ENCODE measurements at places on chromosomes 13 and 19.

GRCh38 chr13:110444226-110444653, 117.3 kb downstream of the RAB20 start:
- no peak for DNase-seq

DNA sequence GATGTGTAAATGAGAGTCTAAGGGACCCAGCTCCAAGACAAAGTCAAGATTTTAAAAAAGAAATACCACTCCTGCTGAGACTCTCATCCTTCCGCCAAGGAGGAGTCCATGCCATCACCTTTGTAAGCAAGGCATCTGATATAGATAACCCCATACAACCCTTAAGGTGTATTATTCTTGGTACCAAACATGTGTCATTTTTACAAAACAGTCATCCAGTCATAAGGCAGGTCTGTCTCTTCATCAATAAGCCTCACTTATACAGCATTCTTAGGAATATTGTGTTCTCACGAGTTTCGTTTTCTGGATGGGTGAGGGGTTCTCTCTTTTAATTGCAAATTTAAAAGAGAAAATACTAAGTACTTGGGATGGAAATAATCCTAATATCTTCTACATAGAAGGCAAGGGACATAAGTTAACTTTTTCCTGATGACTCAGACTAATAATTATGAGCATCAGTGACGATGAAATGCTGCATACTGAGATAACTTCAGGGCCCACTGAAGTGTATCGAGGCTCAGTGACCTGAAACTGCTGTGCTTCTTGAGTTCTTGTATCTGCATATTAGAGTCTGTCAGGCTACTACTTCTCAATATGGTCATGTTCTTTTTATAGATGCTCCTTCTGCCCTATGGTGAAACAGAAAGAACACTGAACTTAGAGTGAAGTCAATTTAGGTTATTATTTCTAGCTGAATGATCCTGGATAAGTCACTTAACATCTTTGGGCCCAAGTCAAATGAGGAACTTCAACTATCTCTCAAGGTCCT, 166.6 kb downstream of the KLF12 start:
- no peak for DNase-seq

DNA sequence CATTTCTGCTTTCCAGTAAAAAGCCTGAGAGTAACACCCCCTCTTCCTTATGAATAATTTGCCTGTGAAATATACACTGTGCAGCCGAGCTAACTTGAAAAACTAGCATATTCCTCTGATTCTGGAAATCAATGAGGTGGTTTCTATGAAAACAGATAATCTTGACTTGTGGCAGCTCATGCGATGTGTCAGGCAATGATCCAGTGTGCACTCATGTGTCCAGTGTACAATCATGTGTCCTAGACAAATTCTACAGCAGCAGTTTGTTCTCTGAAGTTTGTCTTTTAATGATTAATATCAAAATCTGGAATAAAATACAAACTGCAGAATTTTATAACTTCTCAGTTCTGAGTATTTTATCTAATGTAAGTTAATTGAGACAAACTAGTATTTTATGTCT, 2213.9 kb upstream of the PCDH20 start:
- DNase-seq, result no peak

DNA sequence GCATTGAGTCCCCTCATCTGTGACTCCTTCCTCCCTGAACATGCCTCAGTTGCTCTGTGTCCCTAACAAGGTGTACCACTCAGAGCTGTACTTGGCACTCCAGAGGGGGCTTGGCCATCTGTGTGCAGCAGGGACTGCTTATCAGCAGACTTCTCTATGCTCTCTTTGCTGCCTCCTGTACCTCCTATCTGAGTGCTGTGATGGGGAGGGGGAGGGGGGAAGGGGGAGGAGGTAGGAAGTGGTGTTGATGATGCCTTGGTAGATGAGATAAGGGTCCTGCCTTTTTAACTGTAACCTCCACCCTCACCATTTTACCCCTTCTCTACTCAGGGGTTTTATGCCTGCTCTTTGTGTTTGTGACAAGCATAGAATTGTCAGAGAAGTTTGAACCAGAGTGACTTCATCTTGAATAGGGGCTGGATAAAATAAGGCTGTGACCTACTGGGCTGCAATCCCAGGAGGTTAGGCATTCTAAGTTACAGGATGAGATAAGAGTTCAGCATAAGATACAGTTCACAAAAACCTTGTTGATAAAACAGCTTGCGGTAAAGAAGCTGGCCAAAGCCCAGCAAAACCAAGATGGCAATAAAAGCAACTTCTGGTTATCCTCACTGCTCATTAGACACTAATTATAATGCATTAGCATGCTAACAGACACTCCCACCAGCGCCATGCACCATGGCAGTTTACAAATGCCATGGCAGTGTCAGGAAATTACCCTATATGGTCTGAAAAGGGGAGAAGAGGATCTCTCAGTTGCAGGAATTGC, 13.2 kb downstream of the PCDH8 start:
- DNase-seq, result no peak

- DNase-seq, result peak; percentile 36
These were observed 13.2 kb downstream of the LNX2 start for GRCh38 chr13:27607125-27607524.

- no peak for DNase-seq
These were observed 34.1 kb downstream of the INSR start for GRCh38 chr19:7260161-7260560.

- no peak for DNase-seq
These were observed 128.7 kb downstream of the UQCRFS1 start for GRCh38 chr19:29084266-29084665.

DNA sequence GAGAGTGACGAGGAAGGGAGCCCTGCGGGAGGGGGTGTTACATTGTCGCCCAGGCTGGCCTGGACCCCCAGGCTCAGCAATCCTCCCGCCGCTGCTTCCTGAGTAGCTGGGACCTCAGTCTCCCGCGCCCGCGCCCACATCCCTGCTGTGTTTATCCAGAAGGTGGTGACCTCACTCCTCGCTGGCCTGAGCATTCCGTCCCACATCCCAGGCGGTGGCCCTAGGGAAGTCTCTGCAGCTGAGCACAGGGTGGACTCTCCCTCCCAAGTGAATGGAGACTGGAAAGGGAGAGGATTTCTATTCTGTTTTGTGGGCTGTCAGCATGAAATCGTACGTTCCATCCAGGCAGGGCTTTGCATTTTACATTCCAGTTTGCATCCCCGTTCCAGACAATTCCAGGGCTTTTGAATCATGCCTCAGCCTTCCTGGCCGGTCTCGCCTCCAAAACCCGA, 401 bp upstream of the ZNF765 start:
- no peak for DNase-seq

DNA sequence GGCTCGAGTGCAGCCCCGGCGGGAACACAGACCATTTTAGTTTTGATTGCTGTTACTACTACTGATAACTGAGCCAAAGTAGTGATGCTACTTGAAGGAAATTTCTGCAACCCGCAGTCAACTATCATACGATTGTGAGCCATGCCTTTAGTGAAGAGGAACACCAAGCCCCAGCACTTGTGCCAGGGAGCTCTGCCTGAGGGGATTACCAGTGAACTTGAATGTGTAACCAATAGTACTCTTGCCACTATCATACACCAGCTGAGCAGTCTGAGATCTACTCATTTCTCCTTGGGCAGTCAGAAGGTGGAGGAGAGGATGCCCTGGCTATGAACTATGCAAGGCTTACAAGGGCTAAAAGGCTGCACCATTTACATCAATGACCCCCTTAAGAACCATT, 49.0 kb upstream of the N4BP2L1 start:
- DNase-seq, result no peak

DNA sequence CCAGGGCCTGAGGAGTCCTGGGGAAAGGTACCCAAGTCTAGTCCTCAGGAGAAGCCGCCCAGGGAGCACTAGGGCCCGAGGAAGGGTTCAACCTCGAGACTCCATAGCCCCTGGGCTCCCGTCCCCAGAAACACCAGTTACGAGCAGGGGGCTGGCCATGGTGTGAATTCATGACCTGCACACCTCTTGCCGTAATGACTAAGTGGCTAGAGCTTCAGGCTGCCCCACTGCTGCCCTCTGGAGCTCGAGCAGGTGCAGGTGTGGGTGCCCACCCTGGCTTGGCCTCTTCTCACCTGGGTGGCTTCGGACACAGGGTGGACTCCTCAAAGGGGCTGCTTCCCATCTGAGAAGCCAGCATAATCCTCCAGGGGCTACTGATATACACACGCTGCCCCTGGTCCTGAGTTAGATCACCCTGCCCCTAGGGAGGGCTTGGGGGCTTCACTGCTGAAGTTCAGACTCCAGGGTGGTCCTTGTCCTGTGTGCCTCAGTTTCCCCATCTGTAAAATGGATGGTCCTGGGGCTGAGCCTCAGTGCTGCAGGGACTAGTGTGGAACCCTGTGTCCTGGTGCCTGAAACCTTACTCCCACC, 13.6 kb downstream of the SPC24 start:
- no peak for DNase-seq

DNA sequence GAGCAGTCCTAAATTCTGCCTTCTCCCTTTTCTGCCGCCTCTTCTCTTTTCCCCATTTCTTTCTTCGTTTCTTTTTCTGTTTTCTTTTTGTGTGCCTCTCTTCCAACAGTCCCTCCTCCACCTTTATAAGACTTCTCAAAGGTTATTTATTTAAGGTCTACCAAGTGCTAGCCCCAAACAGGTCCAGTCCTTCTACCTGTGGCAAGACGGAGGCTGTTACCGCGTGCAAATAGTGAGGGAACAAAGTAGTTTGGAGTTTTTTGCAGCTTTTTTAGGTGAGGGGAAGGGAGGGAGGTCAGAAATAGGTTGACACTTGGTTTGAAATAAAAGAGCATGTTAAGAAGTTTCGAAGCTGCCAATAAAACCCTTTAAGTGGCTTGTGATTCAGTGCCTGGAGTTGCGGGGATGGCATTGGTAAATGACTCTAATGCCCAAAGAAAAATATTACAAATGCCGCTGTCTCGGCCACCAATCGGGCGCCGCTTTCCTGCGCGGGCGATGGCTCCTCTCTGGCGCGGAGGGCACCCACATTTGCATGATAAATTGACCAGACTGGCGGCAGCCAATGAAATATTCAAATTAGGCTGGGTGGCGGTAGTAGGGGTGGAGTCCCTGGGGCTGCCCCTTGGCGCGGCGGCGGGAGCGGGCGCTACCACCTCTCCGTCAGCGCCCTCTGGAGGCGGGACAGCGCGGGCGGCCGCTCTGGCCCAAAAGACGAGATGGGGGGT, 7.5 kb upstream of the TSHZ3 start:
- peak; percentile 53 for DNase-seq

DNA sequence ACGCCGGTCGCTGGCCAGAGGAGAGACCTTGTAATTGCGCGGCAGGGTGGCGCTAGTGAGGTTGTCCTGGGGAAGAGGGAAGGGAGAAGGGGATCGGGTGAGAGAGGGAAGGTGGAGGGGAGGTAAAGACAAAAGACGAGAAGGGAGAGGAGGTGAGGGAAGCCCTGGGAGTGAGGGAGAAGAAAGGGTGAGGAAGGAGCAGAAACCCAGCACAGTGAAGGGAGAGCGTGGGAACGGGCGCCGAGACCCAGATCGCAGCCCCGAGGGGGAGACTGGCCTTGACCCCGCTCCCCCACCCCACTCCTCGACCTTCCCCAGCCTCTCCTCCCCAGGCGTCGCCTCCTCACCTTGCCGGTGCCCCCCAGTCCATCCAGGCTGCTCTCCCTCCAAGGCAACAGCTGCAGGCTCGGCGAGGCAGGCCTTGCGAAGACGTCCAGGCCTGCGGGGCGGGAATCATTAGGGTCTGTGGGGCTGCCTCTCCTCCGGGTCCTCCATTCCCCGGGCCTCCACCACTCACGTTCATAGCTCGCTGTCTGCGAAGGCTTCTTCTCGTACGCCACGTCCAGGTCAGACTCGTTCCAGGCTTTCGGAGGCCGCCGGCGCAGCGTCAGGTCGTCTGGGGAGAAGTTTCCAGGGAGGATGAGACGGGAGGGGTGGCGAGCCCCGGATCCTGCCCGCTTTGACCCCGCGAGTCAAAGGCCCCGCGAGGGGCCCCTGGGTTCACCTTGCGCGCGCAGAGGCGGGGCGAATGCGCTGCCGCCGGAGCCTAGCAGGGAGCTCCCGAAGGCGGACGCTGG, 8.8 kb downstream of the PPP1R13L start:
- DNase-seq, result no peak

DNA sequence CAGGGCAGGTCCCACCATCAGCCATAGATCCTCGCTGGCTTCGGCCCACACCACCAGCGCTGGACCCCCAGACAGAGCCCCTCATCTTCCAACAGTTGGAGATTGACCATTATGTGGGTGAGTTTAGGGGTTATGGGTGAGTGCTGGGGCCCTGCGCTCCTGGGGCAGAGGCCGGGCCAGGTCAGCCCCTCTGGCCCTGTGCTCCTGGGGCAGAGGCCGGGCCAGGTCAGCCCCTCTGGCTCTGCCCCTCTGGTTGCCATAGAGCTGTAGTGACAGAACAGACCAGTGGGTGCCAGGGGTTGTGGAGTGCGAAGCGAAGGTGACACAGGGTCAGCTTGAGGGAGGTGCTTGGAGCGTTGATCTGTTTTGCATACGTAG, 15.2 kb downstream of the POLD1 start:
- DNase-seq, result no peak

GRCh38 chr13:26529441-26529840, 28.0 kb upstream of the WASF3 start:
- peak; percentile 49 for DNase-seq

GRCh38 chr19:49097453-49098288, 12.4 kb downstream of the SNRNP70 start:
- DNase-seq, result peak; percentile 89

DNA sequence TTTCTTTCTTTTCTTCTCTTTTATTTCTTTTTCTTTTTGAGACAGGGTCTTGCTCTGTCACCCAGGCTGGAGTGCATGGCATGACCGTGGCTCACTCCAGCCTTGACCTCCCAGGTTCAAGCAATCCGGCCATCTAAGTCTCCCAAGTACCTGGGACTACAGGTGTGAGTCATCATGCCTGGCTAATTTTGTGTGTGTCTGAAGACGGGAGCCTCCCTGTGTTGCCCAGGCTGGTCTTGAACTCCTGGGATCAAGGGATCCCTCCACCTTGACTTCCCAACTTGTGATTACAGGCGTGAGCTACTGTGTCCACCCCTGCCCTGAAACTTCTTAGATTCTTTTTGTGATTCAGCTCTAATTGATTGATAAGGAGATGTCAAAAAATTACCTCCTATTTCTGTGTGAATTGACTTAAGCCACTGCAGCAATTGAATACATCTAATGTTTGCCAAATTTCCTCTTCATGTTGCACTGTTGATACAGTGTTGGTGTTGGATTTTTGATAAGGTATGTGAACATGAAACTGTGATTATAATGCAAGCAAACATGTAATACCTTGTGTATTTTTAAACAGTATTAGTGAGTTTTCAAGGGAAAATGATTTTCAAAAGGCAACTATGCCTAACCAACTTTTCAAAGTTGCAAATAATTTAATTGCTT, 22.6 kb downstream of the KLF5 start:
- no peak for DNase-seq

- DNase-seq, result peak; percentile 73
These were observed 36.7 kb downstream of the MBNL2 start for GRCh38 chr13:97258801-97259200.

DNA sequence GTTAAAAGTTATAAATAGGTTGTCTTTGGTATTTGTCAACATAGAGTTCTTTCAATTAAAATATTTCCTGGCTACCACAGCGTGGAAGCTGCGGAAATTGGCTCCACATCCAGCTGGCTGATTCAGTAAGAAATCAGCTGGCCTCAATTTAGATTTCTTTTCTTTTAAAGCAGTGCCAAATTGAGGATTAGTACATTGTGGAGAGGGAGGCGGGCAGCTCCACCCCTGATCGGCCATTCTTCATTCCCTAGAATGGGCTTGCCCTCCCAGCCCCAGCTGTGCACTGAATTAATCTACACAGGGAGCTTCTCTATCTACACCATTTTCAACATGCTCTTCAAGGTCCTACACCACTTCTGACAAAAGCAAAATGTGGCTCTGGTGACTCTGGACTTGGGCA, 624.8 kb downstream of the DACH1 start:
- DNase-seq, result no peak

- DNase-seq, result no peak
These were observed 13.7 kb downstream of the KLHL26 start for GRCh38 chr19:18650468-18651041.

Measured in erythroblast (primary cell).